ENCODE measurements at places on chromosomes 7 and 10. TPM values are rescaled to one million over a fixed set of nuclear protein-coding genes. Genes with fewer than 3 reads are reported as not detected.
A peak's percentile ranks its signal among the peaks of the same experiment; 100 is the strongest.

- H3K27ac ChIP-seq, result peak overlapping the region; percentile 97
- peaks cover 4% of the 10 kb centered on the region for H3K4me1 ChIP-seq
- no peaks in the 10 kb centered on the region for H3K36me3 ChIP-seq
- H3K4me3 ChIP-seq, result peak overlapping the region; percentile 64
Measured at GRCh38 chr7:142797391-142798377, 26.9 kb downstream of the PRSS2 start.

- H3K36me3 ChIP-seq, result no peaks in the 10 kb centered on the region
- peak; percentile 78 for DNase-seq
- H3K4me1 ChIP-seq, result peaks cover 9% of the 10 kb centered on the region
- peak overlapping the region; percentile 98 for H3K27ac ChIP-seq
Measured at GRCh38 chr7:23473844-23474093, 3.5 kb upstream of the IGF2BP3 start.

Gene GALNT17
- 0.34 TPM for polyA plus RNA-seq

Gene CASD1
- 2.2 TPM for polyA plus RNA-seq

- H3K27ac ChIP-seq, result no peak overlapping the region
- no peaks in the 10 kb centered on the region for H3K36me3 ChIP-seq
- H3K4me3 ChIP-seq, result no peak overlapping the region
- no peaks in the 10 kb centered on the region for H3K4me1 ChIP-seq
- DNase-seq, result peak; percentile 47
Measured at GRCh38 chr10:17737027-17737965, 14.7 kb upstream of the TMEM236 start.

Gene NPTX2
- 5.8 TPM for polyA plus RNA-seq

DNA sequence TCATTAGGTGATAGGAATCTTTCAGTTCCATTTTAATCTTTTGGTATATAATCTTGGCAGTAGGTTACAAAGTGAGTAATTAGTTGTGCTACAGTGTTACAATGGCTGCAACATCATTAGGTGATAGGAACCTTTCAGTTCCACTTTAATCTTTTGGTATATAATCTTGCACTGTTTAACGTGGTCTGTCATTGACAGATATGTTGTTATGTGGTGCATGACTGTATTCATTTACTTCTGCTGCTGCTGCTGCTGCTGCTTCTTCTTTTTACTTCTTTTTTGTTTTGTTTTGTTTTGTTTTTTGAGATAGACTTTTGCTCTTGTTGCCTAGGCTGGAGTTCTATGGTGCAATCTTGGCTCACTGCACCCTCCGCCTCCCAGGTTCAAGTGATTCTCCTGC is 28.6 kb downstream of the ST7 start:
- DNase-seq, result no peak
- H3K36me3 ChIP-seq, result peaks cover 2% of the 10 kb centered on the region
- no peak overlapping the region for H3K4me3 ChIP-seq
- H3K4me1 ChIP-seq, result no peaks in the 10 kb centered on the region

Gene TMEM236
- polyA plus RNA-seq, result 53.0 TPM

GRCh38 chr7:1716263-1717094 is 46.4 kb downstream of the ELFN1 start:
- H3K27ac ChIP-seq, result no peak overlapping the region
- no peaks in the 10 kb centered on the region for H3K4me1 ChIP-seq
- no peaks in the 10 kb centered on the region for H3K36me3 ChIP-seq
- no peak overlapping the region for H3K4me3 ChIP-seq
- no peak for DNase-seq

DNA sequence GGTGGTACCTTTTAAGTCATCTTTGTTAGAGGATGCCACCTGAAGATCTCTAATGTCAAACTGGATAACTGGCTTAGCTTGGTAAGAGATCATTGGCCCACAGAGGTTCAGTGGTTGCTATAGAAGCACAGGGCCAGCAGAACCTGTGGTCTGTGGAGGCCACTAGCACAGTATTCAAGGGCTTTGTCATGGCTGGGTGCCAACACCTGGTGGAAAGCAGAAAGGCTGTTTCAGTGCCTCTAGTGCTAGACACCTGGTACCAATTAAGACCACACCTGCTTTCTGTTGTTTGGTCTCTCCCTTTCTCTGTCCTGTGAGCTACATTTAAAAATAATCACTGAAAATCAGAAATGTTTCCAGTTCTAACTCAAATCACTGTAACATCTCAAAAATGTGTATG is 10.0 kb upstream of the PCGF5 start:
- no peaks in the 10 kb centered on the region for H3K36me3 ChIP-seq
- H3K4me1 ChIP-seq, result peaks cover 17% of the 10 kb centered on the region
- DNase-seq, result peak; percentile 68

Gene ZNF727
- polyA plus RNA-seq, result not detected

- no peaks in the 10 kb centered on the region for H3K36me3 ChIP-seq
- H3K27me3 ChIP-seq, result no peaks in the 10 kb centered on the region
- H3K4me1 ChIP-seq, result no peaks in the 10 kb centered on the region
- DNase-seq, result no peak
Measured at GRCh38 chr7:69691734-69692133, 93.5 kb downstream of the AUTS2 start.

- no peaks in the 10 kb centered on the region for H3K27me3 ChIP-seq
- DNase-seq, result no peak
- H3K4me3 ChIP-seq, result no peak overlapping the region
- no peaks in the 10 kb centered on the region for H3K4me1 ChIP-seq
- no peak overlapping the region for H3K27ac ChIP-seq
- no peaks in the 10 kb centered on the region for H3K36me3 ChIP-seq
Measured at GRCh38 chr7:113394856-113395255, 276.5 kb upstream of the SMIM30 start.

Gene PPP1R9A
- polyA plus RNA-seq, result 0.89 TPM

Gene CCT6A
- 237 TPM for polyA plus RNA-seq

GRCh38 chr7:151172273-151173141 is 5.0 kb upstream of the GBX1 start:
- H3K4me3 ChIP-seq, result no peak overlapping the region
- H3K27ac ChIP-seq, result no peak overlapping the region
- peak; percentile 64 for DNase-seq
- H3K4me1 ChIP-seq, result no peaks in the 10 kb centered on the region
- H3K36me3 ChIP-seq, result no peaks in the 10 kb centered on the region
- H3K27me3 ChIP-seq, result no peaks in the 10 kb centered on the region

GRCh38 chr7:40231796-40232195 is 97.0 kb downstream of the SUGCT start:
- no peak overlapping the region for H3K27ac ChIP-seq
- DNase-seq, result no peak
- no peaks in the 10 kb centered on the region for H3K4me1 ChIP-seq
- H3K27me3 ChIP-seq, result no peaks in the 10 kb centered on the region

GRCh38 chr7:75842836-75843446 is 29.3 kb upstream of the CCL24 start:
- H3K4me1 ChIP-seq, result no peaks in the 10 kb centered on the region
- no peaks in the 10 kb centered on the region for H3K27me3 ChIP-seq
- H3K36me3 ChIP-seq, result no peaks in the 10 kb centered on the region
- peak; percentile 19 for DNase-seq
- H3K27ac ChIP-seq, result no peak overlapping the region

GRCh38 chr7:121006711-121007315 is 18.3 kb downstream of the CPED1 start:
- no peaks in the 10 kb centered on the region for H3K27me3 ChIP-seq
- H3K36me3 ChIP-seq, result no peaks in the 10 kb centered on the region
- H3K27ac ChIP-seq, result peak overlapping the region; percentile 7
- no peak overlapping the region for H3K4me3 ChIP-seq
- no peak for DNase-seq
- no peaks in the 10 kb centered on the region for H3K4me1 ChIP-seq

DNA sequence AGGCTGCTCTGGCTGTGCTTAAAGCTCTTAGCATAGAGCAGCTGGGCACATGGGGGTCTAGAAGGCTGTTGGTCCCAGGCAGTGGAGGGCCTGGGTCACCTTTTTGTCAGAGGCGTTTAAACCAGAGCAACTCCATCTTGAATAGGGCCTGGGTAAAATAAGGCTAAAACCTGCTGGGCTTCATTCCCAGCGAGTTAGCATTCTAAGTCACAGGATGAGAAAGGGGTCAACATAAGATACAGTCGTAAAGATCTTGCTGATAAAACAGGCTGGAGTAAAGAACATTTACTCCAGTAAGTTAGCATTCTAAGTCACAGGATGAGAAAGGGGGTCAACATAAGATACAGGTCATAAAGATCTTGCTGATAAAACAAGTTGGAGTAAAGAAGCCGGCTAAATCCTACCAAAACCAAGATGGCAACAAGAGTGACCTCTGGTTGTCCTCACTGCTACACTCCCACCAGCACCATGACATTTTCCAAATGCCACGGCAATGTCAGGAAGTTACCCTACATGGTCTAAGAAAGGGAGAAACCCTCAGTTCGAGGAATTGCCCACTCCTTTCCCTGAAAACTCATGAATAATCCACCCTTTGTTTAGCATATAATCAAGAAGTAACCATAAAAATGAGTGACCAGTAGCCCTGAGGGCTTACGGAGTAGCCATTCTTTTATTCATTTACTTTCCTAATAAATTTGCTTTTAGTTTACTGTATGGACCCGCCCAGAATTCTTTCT is 96.8 kb upstream of the PCBD1 start:
- H3K27ac ChIP-seq, result no peak overlapping the region
- no peaks in the 10 kb centered on the region for H3K36me3 ChIP-seq
- no peak overlapping the region for H3K4me3 ChIP-seq
- H3K4me1 ChIP-seq, result no peaks in the 10 kb centered on the region
- DNase-seq, result no peak

DNA sequence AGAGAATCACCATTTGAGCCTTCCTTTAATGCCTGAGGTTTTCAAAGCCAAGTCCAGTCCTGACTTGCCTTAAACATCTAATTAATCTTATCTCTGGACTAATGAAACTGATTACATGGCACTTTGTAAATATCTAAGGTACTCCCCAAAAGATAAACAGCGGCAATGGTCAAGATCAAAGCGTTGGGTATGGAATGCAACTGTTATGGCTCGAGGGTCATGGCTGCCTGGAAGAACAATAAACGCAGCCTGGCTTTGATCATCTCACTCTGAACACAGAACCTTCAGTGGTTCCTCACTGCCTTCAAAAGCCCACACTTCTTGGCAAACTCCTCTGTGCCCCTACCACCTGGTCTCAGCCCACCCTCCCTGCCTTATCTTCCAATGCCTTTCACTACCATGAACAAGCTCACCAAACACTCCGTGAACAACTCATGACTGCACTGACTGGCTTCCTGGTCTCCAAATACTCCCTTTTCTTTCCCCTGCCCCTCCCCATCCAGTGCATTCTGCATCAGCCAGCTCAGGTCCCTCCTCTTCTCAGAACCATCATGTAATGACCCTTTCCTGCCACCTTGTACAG is 150.2 kb upstream of the NFE2L3 start:
- H3K27ac ChIP-seq, result no peak overlapping the region
- H3K4me3 ChIP-seq, result no peak overlapping the region
- no peaks in the 10 kb centered on the region for H3K27me3 ChIP-seq
- H3K36me3 ChIP-seq, result no peaks in the 10 kb centered on the region
- peak; percentile 89 for DNase-seq

DNA sequence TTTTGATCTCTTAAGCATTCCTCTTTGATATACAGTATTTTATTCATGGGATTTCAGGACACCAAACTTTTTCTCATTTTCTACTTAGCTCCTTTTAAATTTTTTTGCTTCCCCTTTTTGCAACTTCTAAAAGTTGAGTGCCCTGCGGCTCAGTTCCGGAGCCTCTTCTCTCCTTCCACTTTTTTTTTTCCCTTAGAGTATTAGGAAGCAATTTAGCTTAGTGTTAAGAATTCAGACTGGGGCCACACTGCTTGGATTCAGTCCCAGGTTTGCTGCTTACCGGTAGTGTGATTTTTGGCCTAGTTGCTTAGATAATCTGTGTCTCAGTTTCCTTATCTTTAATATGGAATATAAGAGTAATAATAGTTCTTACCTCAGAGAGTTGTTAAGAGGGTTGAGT is 3.4 kb downstream of the STAM start:
- peak overlapping the region; percentile 20 for H3K27ac ChIP-seq
- H3K27me3 ChIP-seq, result no peaks in the 10 kb centered on the region
- DNase-seq, result no peak
- H3K36me3 ChIP-seq, result no peaks in the 10 kb centered on the region
- H3K4me3 ChIP-seq, result no peak overlapping the region
- H3K4me1 ChIP-seq, result peaks cover 14% of the 10 kb centered on the region

DNA sequence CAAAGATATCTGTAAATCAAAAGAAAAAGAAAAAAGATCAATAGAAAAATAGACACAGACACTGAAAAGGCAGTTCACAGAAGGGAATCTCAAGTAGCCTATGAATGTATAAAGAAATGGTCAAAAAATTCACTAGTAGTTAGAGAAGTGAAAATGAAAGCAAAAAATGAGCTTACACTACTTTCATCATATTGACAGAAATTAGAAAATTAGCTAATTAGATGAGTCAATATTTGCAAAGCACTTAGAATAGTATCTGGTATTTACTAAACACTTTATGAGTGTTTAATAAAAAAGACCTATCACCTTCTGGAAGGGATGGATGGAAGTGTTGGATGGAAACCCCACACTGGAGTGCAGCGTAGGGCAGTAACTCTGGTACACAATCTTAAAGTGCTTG is 1.7 kb upstream of the CFAP58 start:
- peaks cover 5% of the 10 kb centered on the region for H3K4me1 ChIP-seq
- H3K36me3 ChIP-seq, result no peaks in the 10 kb centered on the region
- H3K4me3 ChIP-seq, result no peak overlapping the region
- H3K27me3 ChIP-seq, result peaks cover 15% of the 10 kb centered on the region
- DNase-seq, result no peak

Gene C10orf71
- under 0.01 TPM for polyA plus RNA-seq

Gene PNLIPRP1
- 0.16 TPM for polyA plus RNA-seq

Gene MYL7
- 13.5 TPM for polyA plus RNA-seq

- H3K27me3 ChIP-seq, result peaks cover 3% of the 10 kb centered on the region
- H3K4me3 ChIP-seq, result peak overlapping the region; percentile 58
- H3K27ac ChIP-seq, result no peak overlapping the region
- no peak for DNase-seq
- no peaks in the 10 kb centered on the region for H3K4me1 ChIP-seq
- H3K36me3 ChIP-seq, result no peaks in the 10 kb centered on the region
Measured at GRCh38 chr10:122460891-122461293, 461 bp upstream of the HTRA1 start.

Gene COL17A1
- 13.9 TPM for polyA plus RNA-seq

GRCh38 chr7:43491984-43492383 is 90.9 kb upstream of the STK17A start:
- H3K4me1 ChIP-seq, result no peaks in the 10 kb centered on the region
- H3K27ac ChIP-seq, result no peak overlapping the region
- H3K27me3 ChIP-seq, result no peaks in the 10 kb centered on the region
- H3K4me3 ChIP-seq, result no peak overlapping the region
- H3K36me3 ChIP-seq, result no peaks in the 10 kb centered on the region

Gene TEX36
- polyA plus RNA-seq, result not detected
